GM10248 (cell line): ENCODE measurements at places on chromosomes 1 and 21.
A peak's percentile ranks its signal among the peaks of the same experiment; 100 is the strongest.

- no peak for DNase-seq
These were observed 5.5 kb upstream of the TRAPPC10 start for GRCh38 chr21:44006656-44007055.

- DNase-seq = no peak
These were observed 19.2 kb upstream of the LCE2D start for GRCh38 chr1:152643945-152644344.

- DNase-seq = no peak
These were observed 30.8 kb upstream of the ADARB1 start for GRCh38 chr21:45043541-45044020.

DNA sequence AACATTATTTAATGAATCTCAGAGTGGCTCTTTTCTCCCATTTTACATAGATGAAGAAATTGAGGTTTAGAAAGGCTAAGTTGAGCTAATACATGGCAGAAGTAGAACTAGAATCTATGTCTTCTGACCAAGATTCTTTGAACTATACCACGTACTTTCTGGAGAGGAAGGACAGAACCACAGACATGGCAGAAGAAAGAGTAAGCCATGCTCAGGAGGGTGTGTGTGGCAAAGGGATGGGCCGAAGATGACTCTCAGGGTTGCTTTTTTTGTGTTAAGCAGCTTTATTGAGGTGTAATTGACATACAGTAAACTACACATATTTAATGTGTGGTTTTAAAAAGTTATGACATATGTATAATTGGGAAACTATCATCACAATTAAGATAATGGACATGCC, 69.5 kb downstream of the PEX14 start:
- DNase-seq = no peak

DNA sequence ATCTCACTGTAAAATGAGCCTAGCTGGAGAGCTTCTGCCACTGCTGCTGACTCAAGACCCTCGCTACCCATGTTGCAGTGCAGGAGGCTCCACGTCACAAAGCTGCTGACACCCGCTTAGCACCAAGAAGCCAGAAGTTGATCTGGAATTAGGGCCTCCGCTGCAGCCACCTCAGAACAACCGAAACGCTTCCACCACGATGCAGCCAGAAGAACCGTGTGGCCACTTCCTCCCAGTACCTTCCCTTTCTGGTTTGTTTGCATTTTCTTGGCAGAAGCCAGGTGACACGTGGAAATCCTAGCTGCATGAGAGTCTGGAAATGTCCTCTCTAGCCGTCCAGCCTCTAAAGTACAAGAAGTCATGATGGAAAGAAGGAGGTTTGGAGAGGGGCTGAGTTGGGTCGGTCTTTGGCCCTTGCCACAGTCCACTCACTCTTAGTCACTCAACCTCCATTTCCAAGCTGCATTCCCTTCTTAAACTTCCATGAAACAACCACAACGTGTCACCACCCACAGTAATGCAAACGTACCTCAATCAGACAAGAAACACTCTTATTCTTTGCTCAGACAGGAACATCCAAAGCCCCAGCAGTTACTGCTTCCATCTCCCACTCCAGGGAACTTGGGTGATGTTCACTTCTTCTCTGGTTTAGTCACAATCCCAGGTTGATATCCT, 10.0 kb upstream of the CDA start:
- no peak for DNase-seq

GRCh38 chr1:70993798-70994197, 53.8 kb downstream of the PTGER3 start:
- no peak for DNase-seq

DNA sequence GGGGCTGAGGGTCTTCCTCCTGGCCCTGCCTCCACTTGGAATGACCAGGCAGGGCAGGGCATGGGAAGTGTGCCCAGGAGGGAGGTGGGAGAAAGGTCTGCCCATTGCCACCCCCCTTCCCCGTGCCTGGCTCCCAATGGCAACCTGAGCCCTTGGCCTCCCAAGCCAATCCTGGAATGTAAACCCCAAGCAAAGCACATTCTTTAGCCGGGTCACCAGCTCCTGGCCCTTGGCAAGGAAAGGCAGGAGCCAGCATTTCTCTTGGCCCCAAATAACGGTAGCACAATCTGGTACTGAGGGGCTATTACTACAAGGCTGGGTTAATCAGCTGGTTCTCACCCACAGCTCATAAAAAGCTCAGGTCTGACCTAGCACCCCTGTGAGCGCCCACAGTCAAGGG, 6.9 kb upstream of the NUAK2 start:
- DNase-seq = no peak

DNA sequence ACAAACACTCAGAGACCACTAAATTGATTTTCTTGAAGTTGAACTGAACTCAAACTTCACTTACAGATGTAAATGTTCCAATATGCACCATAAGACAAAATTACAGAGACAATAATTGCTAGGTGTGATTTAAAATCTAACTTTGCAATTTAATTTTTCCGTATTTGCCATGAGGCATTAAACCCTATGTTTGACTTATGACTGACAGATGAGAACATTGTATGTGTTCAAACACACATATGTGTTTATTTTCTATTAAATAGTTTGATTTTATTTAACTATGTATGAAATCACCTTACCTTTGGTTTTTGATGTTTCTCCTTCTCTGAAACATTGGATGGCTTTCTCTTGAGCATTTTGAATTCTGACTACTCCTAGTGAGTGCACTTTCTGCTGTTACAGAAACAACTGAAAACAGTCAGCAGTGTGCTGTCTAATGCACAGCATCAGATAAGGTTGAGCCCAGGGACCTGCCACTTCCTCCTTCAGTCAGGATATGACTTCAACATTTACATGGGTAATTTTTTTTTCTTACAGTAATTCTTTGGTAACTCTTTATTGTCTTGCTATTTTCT, at the start of gene SAMSN1:
Gene SAMSN1 (minus strand): TSS at position 410 of the 575 bp plus-strand sequence. CDS start 54 bp downstream, at position 356.
- DNase-seq = peak; percentile 45

- DNase-seq = no peak
These were observed 180.6 kb upstream of the C1orf105 start for GRCh38 chr1:172239901-172240300.

GRCh38 chr1:57901208-57901919, 477.5 kb upstream of the DAB1 start:
- no peak for DNase-seq

GRCh38 chr1:11769274-11769673, 7.3 kb downstream of the C1orf167 start:
- no peak for DNase-seq

- no peak for DNase-seq
These were observed 286.4 kb downstream of the PTBP2 start for GRCh38 chr1:97007840-97008604.

DNA sequence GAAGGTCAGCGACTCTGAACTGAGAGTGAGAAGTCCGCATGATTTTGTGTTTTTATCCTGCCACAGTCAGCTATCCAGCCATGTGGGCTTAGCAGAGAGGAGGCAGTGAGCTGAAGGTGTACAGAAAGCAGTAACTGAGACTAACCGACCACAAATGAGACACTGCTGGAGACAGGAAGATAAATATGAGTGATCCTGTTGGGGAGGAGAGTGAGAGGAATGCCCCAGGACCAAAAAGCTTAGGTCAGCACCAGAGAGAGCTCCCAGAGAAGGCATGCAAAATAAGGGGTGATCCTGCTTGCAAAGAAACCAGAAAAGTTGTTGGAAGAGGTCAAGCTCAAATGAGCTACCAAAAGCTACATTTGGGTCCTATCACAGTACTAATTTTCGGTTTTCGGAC, 63.7 kb downstream of the HLCS start:
- no peak for DNase-seq

GRCh38 chr1:25809283-25809926, 9.4 kb downstream of the SELENON start:
- DNase-seq = peak; percentile 63

- DNase-seq = peak; percentile 72
These were observed 32.6 kb downstream of the ATP1B1 start for GRCh38 chr1:169138866-169139670.

- no peak for DNase-seq
These were observed 15.0 kb upstream of the IFNGR2 start for GRCh38 chr21:33388188-33388587.

DNA sequence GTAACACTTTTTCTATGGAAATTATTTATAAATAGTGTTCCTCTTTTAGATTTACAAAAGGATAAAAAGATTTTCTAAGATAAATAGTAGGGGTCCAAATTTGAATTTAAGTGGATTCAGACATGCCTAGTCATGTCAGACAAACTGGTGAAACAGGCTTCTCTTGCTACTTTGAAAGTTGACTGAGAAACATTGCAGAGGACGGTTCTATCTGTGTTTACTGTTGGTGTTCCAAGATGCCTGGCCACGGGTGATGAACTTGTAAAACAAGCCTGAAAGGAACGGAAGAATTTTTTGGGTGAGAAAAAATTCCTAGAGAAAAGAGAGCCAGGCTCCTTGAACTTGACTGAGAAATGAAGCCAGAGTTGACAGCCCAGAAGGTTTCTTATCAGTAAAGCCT, 2.2 kb downstream of the KRTAP19-1 start:
- no peak for DNase-seq

- DNase-seq = no peak
These were observed 16.7 kb upstream of the MAGOH start for GRCh38 chr1:53255031-53255430.

- DNase-seq = no peak
These were observed 2.8 kb downstream of the CD48 start for GRCh38 chr1:160708801-160709200.

DNA sequence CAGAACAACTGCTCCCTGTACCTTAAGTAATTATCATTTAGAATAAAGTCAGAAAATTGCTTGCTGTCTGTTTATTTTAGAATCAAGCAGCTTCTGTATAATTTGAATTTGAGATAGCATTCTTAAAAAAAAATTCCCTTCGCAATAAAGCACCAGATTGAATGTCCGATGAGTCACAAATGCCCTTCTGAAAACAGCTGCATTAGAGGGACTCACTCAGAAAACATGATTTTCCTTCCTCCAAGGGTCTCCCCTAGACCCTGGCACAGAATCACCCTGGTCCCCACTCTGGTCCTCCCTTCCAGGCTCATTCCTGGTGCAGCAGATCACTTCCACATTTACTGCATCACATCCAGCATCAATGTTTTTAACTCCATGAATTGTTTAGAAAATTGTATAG, 471.1 kb upstream of the VAMP3 start:
- no peak for DNase-seq

DNA sequence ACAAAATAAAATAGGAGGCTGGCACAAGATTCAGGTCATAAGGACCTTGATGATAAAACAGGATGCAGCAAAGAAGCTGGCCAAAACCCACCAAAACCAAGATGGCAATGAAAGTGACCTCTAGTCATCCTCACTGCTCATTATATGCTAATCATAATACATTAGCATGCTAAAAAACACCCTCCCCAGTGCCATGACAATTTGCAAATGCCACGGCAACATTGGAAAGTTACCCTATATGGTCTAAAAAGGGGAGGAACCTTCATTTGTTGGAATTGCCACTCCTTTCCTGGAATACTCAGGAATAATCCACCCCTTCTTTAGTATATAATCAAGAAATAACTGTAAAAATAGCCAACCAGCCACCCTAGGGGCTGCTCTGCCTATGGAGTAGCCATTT, 108.8 kb upstream of the GRIK1 start:
- no peak for DNase-seq

DNA sequence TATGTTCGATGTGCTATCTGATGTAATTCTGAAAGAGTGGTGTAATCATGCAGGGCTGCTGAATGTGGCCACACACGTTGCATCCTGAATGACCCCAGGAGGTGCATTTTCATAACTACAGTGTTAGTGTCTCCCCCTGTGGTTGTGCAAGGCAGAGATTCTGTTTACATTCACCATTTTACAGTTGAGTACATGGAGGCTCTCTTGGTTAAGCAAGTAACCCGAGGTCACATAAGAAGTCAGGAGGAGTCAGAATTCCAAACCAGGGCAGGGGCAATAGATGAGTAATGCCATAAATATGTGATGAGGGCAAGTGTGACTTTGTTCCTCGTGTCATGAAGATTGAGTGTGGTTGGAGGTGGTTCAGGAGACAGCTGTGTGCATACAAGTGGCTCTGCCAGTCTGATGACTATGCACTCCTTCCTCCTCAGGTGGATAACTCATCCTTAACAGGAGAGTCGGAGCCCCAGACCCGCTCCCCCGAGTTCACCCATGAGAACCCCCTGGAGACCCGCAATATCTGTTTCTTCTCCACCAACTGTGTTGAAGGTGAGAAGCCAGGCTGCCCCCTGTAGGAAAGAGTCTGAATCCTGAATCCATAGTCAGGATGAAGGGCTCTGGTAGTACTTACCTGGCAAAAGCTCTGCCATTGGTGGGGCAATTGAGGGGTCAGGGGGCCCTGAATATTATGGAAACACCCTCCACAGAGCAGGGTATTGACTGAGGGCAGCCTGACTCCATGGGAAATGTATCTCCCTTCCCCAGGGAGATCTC, 9.3 kb downstream of the ATP1A2 start:
- no peak for DNase-seq

DNA sequence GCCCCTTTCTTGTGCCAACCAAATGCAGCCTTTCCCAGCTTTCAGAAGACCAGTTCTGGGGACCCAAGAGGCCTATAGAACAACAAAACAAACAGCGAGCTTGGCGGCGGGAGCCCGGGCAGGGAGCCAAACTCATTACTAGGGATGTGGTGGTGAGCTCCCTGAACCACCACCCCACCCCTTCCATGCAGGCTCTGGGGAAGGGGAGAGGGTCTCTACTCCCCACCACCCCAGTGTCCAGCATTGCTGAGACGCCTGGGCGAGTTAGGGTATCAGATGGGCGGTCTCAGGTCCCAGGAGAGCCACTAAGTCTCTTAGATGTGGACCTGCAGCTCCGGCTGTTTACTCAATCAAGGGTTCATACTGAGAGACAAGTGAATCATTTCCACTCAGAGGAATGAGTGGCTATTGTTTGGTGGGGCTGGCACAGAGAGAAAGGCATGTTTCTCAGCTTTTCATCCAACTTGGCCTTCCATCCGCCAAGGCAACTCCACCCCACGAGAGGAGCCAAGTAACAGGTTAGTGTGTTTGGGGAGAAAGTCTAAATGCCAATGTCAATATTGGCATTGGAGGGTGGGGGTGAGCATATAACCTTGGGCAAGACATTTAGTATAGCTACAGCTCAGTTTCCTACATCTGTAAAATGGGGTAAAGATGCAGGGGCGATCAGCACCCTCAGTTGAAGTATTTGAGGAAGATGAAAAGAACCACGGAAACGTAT, 40.9 kb downstream of the PLXNA2 start:
- no peak for DNase-seq
